ENCODE measurements at places on chromosomes 3 and 15.

- DNase-seq, result no peak
Observed at GRCh38 chr3:188067932-188068331, 86.0 kb upstream of the LPP start.

DNA sequence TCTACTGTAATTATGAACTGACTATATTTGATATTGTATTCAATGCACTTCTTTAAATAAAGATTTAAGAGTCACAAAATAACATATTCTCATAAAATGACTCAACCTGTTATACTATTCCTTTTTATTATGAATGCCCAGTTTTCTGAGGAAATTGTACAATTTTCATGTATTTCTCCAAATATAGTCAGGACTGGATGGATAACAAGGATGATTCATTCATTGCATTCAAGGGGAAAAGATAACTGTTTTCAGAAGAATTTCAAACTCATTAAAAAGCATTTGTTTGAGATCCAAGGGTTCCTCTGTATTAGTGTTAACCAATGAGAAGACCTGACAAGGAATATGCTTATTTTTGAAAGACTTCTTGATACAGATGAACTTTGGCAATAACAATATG is 163.7 kb downstream of the MEIS2 start:
- DNase-seq, result no peak

GRCh38 chr3:137050281-137050680 is 92.5 kb downstream of the IL20RB start:
- DNase-seq, result no peak

DNA sequence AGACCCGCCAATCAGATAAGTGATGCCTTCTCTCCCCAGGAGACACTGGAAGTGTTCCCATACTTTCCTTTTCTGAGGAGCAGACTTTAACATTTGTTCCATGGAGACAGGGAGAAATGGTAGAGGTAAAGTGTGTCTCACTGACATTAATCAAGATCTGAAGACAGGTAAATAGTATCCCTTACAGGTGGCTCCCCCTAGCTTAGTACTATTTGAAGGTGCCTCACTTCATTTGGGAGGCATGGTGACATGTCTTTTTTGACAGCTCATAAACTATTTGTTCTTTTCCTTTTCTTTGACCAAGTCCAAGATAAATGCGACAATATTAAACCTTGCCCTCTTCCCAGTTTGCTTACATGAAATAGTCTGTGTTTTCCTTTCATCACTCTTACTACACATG is 485.6 kb upstream of the IL12A start:
- DNase-seq, result no peak

DNA sequence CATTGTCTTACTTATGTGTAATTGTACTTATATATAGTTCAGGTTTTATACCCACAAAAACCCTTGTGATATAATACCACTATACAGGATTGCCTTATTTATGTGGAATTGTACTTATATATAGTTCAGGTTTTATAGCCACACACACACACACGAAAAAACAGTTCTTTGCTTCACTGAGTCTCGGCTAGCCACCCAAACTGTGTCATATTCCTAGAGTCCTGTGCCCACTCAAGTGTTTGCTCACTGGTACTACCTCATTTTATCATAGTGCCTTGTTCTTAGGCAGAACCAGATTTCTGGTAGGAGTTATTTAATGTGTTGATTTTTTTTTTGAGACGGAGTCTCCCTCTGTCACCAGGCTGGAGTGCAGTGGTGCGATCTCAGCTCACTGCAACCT is 12.5 kb downstream of the RASA2 start:
- DNase-seq, result no peak

DNA sequence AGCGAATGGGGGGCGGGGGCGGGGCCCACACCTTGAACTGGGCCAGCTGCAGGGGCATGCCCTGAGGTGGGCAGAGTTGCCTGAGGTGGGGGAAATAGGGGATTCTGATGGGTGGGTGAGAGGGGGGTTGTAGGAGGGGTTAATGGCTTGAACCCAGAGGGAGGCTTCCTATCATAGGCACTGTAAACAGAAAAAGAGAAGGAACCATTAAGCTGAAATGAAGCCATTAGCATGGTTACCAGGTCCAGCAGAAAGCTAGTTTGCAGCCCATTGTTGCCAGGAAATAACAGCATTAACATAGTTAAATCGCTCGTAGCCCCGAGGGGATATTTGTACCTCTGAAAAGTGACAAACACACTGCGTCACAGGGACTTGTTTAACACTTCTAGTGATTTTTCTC is 29.0 kb downstream of the ETV5 start:
- DNase-seq, result no peak

All from SHP77 treated with DMSO at 0.1 percent for 48 hours (cell line).